Activated CD8-positive, alpha-beta T cell treated with anti-CD3 and anti-CD28 coated beads, Interleukin-2, amount 10 ng/mL, durations not matched to agents 7 days and 5 days (primary cell): ENCODE measurements at places on chromosomes 1 and 21.

DNA sequence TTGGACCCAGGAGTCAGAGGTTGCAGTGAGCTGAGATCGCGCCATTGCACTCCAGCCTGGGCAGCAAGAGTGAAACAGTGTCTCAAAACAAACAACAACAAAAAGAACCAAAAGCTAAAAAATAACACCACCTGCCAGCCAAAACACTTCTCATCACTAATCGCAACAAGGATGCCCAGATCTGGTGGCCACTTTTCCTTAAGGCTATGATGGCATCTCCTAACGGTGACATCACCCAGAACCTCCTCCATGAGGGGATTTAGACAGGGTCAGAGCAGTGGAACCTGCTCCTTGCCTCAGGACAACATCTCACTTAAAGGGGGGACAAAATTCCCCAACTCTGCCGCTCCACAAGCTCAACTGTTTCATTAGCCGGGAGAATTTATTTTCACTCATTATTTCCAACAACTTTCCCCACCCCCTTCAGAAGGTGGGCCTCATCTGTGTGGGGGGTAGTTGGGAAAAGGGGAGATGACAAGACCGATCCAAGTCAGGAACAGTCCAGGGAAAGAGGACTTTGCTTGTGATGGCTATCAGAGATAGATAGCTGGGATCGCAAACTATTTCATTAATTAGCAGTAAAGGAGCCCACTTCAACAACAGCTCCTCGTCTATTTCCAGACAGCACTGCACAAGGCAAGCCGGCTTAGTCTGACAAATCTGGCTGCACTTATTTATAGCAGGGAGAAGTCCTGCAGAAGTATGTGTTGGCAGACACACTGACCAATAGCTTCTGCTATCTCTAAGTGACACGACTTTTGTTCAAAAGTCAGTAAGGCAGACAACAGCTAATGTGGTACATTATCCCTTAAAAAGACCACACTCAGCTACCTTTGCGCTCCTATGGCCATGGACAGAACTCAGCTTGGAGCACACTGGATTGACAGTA is 2.6 kb downstream of the PABPC4 start:
- peaks cover 45% of the 10 kb centered on the region for H3K4me1 ChIP-seq
- no peaks in the 10 kb centered on the region for H3K27me3 ChIP-seq
- H3K27ac ChIP-seq = peak overlapping the region; percentile 67
- H3K36me3 ChIP-seq = peaks cover 58% of the 10 kb centered on the region
- DNase-seq = no peak

DNA sequence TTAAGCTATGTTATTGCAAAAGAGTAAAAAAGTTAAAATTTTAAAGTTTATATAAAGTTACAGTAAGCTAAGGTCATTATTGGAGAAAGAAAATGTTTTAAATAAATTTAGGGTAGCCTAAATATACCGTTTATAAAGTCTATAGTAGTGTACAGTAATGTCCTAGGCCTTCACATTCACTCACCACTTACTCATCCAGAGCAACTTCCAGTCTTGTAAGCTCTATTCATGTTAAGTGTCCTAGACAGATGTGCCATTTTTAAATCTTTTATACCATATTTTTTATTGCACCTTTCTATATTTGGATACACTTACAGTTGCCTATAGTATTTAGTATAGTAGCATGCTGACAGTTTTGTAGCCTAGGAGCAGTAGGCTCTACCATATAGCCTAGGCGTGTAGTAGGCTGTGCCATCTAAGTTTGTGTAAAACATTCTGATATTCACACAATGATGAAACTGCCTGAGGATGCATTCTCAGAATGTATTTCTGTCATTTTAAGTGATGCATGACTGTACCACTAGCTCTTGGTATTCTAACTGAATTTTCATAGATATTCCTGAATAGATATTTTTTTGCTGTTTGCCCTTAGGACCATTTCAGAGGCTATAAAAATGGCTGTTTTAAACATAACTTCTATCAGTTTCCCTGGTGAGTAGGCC is 26.8 kb downstream of the PPP2R5A start:
- DNase-seq = no peak
- H3K4me1 ChIP-seq = peaks cover 7% of the 10 kb centered on the region
- no peak overlapping the region for H3K27ac ChIP-seq
- peaks cover 43% of the 10 kb centered on the region for H3K36me3 ChIP-seq

- no peak overlapping the region for H3K4me3 ChIP-seq
- no peak overlapping the region for H3K27ac ChIP-seq
- peaks cover 58% of the 10 kb centered on the region for H3K27me3 ChIP-seq
- H3K4me1 ChIP-seq = peaks cover 13% of the 10 kb centered on the region
Measured at GRCh38 chr1:10868599-10868965, 72.1 kb upstream of the CASZ1 start.

- no peaks in the 10 kb centered on the region for H3K27me3 ChIP-seq
- no peak overlapping the region for H3K27ac ChIP-seq
- no peaks in the 10 kb centered on the region for H3K36me3 ChIP-seq
- no peak overlapping the region for H3K4me3 ChIP-seq
- no peak for DNase-seq
Measured at GRCh38 chr1:179137617-179138255, 55.9 kb downstream of the TOR3A start.

DNA sequence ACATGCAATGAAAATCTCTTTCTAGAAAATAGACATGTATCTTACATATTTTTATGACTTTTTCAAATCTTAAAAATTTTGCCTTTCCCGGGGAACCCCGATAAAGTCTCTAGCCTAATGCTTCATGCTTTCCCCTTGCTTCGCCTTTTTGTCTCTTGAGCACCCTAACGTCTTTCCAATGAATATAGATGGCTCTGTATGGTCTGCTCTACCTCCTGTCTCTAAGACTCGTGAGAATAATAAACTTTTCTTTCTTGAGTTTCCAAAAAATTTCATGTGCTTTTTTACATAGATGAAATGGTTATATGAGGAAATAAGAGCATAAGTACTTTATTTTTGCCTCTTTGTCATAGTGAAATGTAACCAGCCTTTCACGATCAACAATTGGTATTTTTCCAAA is 202.6 kb downstream of the PDE4B start:
- H3K27me3 ChIP-seq = peaks cover 5% of the 10 kb centered on the region
- no peak overlapping the region for H3K4me3 ChIP-seq
- H3K36me3 ChIP-seq = no peaks in the 10 kb centered on the region
- DNase-seq = no peak
- no peak overlapping the region for H3K27ac ChIP-seq

- H3K27ac ChIP-seq = no peak overlapping the region
- no peaks in the 10 kb centered on the region for H3K27me3 ChIP-seq
- H3K4me3 ChIP-seq = no peak overlapping the region
Measured at GRCh38 chr21:16047904-16048303, 318.1 kb downstream of the USP25 start.

GRCh38 chr21:37700641-37701202 is 215.5 kb downstream of the KCNJ6 start:
- no peaks in the 10 kb centered on the region for H3K4me1 ChIP-seq
- no peaks in the 10 kb centered on the region for H3K36me3 ChIP-seq
- peak; percentile 28 for DNase-seq
- no peak overlapping the region for H3K4me3 ChIP-seq
- H3K27me3 ChIP-seq = no peaks in the 10 kb centered on the region
- no peak overlapping the region for H3K27ac ChIP-seq

DNA sequence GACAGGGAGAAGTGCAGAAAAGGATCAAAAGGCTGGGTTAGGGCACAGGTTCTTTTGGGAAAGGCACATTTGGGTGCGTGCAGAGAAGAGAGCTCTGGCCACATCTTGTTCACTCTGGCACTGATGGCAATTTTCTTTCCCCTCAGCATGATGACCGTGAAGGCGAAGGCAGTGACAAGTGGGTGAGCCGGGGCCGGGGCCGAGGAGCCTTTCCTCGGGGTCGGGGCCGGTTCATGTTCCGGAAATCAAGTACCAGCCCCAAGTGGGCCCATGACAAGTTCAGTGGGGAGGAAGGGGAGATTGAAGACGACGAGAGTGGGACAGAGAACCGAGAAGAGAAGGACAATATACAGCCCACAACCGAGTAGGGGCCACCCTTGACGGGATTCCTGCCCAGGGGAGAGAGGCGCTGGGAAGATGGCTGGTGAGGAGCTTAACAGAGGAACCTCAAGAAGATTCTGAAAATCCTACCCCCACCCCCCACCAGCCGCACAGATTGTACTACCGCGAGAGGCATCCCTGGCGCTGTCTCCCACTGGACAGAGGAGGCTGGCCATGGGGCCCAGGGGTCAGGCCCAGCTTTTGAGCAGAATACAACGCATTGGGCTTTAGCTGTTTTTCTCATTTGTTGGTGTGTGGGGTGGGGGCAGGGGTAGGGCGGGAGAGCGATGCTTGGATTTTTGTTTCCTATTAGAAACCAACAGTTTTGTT is 2.4 kb upstream of the SH3D21 start:
- H3K36me3 ChIP-seq = peaks cover 53% of the 10 kb centered on the region
- no peak overlapping the region for H3K4me3 ChIP-seq
- no peak overlapping the region for H3K27ac ChIP-seq
- peaks cover 27% of the 10 kb centered on the region for H3K4me1 ChIP-seq

DNA sequence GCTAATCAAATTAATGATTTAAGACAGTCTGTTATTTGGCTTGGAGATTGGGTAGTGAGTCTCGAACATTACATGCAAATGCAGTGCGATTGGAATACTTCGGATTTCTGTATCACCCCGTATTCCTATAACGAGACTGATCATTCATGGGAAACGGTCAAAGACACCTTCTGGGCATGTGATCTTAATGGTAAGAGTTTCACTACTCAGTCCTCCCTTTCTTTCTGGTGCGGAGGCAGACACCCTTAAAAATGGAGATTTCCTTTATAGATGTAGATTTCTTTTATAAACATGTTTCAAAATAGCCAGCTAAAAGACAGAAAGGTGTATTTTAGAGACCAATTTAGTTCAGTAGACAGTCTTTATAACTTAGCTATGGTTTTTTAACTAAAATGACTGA is 74.4 kb downstream of the HS2ST1 start:
- H3K27ac ChIP-seq = no peak overlapping the region
- no peaks in the 10 kb centered on the region for H3K36me3 ChIP-seq
- H3K4me1 ChIP-seq = no peaks in the 10 kb centered on the region
- no peaks in the 10 kb centered on the region for H3K27me3 ChIP-seq
- H3K4me3 ChIP-seq = no peak overlapping the region
- no peak for DNase-seq

DNA sequence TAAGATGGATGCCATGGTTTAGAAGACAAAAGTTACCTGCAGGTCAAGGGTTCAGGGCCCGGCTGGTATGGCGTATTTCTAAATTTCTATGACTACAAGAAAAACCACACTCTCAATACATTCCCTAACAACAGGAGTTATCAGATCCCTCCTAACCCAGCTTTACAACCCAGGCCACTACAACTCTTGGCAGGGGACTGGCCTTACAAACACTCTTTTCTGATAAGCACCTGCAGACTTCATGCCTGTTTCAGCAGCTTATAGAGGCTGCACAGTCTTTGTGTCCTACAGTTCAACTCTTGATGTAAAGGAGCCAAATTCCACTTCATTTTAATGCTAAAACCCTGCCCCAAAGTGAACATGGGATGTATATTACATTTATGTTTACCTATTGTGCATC is 461.4 kb downstream of the SIPA1L2 start:
- H3K27ac ChIP-seq = no peak overlapping the region
- H3K36me3 ChIP-seq = no peaks in the 10 kb centered on the region
- peaks cover 4% of the 10 kb centered on the region for H3K4me1 ChIP-seq
- no peak for DNase-seq

DNA sequence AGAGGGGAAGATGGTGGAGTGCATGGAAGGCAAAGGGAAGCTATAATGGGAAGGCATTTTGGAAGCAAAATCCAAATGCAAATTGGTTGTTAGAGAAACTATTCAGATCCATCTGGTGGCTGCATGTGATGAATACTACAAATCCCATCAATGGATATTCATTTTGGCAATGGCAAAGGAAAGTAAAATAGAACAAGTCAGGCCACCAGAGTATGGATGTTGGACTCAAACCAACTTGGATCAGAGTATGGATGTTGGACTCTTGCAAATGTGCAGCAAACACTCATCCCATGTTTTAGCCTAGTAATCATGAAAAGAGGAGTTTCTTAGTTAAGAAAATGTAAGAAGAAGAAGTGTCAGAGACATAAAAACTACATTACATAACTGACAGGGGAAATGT is 289.6 kb upstream of the DAB1 start:
- no peak for DNase-seq
- H3K27ac ChIP-seq = no peak overlapping the region
- H3K4me1 ChIP-seq = no peaks in the 10 kb centered on the region
- no peaks in the 10 kb centered on the region for H3K36me3 ChIP-seq
- H3K27me3 ChIP-seq = no peaks in the 10 kb centered on the region

GRCh38 chr1:2543543-2544092 is 12.6 kb upstream of the TNFRSF14 start:
- no peak overlapping the region for H3K27ac ChIP-seq
- H3K36me3 ChIP-seq = no peaks in the 10 kb centered on the region
- no peak overlapping the region for H3K4me3 ChIP-seq
- peak; percentile 55 for DNase-seq

DNA sequence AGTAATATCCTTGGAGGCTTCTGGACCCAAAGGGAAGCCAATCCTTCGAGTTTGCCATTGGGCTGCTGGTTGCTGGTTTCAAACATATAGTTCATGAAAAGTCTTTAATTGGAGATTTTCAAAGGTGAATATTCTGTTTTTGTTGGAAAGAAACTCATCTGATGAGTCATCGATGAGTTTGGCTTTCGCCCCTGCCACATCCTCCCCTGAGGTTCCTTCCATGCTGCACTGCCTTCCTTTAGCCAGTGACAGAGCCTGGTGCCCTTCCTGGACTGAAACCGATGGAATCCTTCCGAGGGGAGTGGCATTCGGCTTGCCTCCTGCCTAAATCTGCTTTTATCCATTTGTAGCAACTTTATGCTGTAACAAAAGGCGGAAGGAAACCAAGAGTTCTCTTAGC is 550.0 kb downstream of the KIF26B start:
- H3K27ac ChIP-seq = no peak overlapping the region
- H3K4me3 ChIP-seq = no peak overlapping the region
- no peaks in the 10 kb centered on the region for H3K36me3 ChIP-seq

DNA sequence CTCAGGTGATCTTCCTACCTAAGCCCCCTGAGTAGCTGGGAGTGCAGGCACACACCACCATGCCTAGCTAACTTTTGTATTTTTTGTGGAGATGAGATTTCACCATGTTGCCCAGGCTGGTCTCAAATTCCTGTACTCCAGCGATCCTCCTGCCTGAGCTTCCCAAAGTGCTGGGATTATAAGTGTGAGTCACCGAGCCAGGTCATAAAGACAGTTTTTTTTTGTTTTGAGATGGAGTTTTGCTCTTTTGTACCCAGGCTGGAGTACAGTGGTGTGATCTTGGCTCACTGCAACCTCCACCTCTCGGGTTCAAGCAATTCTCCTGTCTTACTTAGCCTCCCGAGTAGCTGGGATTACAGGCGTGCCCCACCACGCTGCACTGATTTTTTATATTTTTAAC is 42.1 kb downstream of the KIF1B start:
- H3K4me3 ChIP-seq = no peak overlapping the region
- H3K27ac ChIP-seq = no peak overlapping the region
- H3K36me3 ChIP-seq = no peaks in the 10 kb centered on the region
- DNase-seq = no peak
- no peaks in the 10 kb centered on the region for H3K4me1 ChIP-seq

- DNase-seq = no peak
- H3K4me3 ChIP-seq = no peak overlapping the region
- no peak overlapping the region for H3K27ac ChIP-seq
- no peaks in the 10 kb centered on the region for H3K36me3 ChIP-seq
- no peaks in the 10 kb centered on the region for H3K27me3 ChIP-seq
Measured at GRCh38 chr1:219580009-219580676, 32.8 kb downstream of the ZC3H11B start.

- H3K36me3 ChIP-seq = no peaks in the 10 kb centered on the region
- H3K4me3 ChIP-seq = peak overlapping the region; percentile 87
- H3K27me3 ChIP-seq = peaks cover 17% of the 10 kb centered on the region
- peak; percentile 60 for DNase-seq
- peaks cover 30% of the 10 kb centered on the region for H3K4me1 ChIP-seq
Measured at GRCh38 chr1:231626951-231627614, 493 bp downstream of the DISC1 start.
